ENCODE measurements at places on chromosomes 1 and 21.

GRCh38 chr1:31376375-31377134 lies 3.7 kb upstream of the FABP3 start:
- DNase-seq, result no peak

- no peak for DNase-seq
These were observed 14.0 kb upstream of the FOXO6 start for GRCh38 chr1:41347276-41347675.

GRCh38 chr1:161921990-161922389 lies 101.7 kb downstream of the OLFML2B start:
- DNase-seq, result no peak

GRCh38 chr1:109283748-109284600 lies 1.0 kb upstream of the PSRC1 start:
- no peak for DNase-seq

DNA sequence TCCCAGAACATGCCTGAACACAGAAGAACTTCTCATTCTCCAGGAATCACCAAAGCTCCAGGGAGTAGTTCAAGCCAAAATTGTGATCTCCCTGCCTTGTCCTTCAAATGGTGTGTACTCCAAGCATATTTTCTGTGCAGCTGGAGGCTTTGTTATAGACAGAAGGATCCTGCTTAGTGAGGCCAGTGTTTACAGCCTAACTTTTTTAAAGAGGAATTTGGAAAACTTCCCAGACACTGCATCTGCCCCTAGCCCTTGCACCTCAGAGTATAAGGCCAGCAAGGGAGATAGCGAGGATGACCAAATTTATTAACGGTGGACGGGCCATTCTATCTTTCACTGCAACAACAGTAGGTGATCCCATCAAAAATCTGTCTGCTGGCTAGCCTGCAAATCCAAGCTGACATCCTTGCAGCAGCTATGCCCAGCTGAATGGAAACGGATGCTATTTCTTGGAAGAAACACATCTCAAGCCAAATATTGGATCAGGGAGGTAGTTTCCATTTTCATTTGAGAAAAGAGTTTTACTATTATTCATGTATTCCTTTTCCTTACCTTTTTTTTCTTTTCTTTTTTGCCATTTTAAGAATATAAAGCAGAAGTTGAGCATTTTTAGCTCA lies 249.8 kb downstream of the USH2A start:
- DNase-seq, result no peak

GRCh38 chr1:40951943-40952743 lies 27.4 kb upstream of the CTPS1 start:
- DNase-seq, result peak; percentile 42

GRCh38 chr1:177928194-177928593 lies 41.7 kb downstream of the SEC16B start:
- DNase-seq, result no peak

- no peak for DNase-seq
These were observed 842 bp upstream of the ZC3H12A start for GRCh38 chr1:37473431-37474045.

DNA sequence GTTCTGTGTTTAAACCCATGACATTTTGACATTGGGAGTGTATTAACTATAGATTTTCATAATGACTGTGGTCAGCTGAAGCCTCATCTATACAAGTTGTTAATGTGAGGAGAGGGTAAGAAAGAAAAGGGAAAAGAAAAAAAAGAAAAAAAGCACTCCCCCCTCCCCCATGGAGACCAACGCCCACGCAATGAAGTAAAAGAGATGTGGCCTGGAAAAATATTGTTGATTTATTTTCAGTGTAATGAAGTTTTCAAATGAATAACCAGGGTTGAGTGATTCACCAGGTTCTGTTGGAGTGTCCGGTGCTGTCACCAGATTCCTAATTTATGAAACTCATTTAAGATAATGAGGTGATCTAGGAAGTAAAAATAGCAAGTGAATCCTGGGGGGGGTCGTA lies 4.7 kb downstream of the RNF220 start:
- no peak for DNase-seq

DNA sequence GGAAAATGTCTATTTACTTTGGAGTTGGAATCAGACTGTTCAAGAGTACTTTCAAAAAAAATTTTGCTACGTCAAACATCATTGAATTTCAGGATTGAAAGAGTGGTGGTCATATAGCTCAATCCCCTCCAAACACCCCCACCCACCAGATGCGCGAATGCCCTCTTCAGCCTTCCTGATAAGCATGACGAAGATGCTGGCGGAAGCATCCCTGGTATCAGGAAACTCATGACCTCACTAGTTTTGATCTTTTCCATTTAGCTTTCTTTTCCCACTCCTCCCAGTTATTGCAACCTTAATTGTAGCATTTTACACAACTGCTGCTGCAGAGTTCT lies 104.4 kb downstream of the LEPR start:
- no peak for DNase-seq

GRCh38 chr1:54153535-54154439 lies 987 bp upstream of the CDCP2 start:
- no peak for DNase-seq

DNA sequence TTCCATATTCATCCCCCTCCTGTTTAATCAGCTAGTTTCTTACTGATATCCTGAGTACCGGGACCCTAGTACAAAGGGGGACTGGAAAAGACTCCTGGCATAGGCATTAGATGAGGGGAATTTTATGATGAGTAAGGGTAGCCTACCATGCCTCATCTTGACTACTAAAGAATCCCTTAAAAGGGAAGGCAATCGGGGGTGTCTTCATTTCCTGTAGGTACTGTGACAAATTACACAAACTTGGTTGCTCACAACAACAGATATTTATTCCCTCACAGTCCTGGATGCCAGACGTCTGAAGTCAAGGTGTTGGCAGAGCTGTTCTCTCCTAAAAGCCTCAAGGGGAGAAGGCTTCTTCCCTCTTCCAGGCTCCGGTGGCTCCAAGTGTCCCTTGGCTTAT lies 28.9 kb upstream of the RUNX1 start:
- no peak for DNase-seq
